GM03348 (cell line): ENCODE measurements at places on chromosomes 4 and X.

DNA sequence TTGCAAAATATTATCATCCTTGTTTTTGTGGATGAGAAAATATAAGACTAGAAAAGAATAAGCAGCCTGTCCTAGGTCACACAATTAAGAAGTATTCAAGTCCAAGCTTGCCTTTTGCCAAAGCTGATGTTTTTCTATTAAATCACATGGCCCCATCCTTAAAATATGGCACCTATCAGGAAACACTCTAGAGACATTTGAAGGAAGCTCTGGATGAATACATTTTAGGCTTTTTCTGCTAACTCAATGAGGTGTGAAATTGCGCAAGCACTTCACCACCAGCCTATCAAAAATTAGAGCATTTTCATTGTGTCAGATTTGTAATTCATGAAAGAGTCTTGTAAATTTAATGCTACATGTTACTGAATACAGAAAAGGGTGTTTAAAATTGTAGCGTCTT, 251.1 kb upstream of the MAD2L1 start:
- DNase-seq = no peak

GRCh38 chr4:168699224-168699878, 202.5 kb downstream of the PALLD start:
- no peak for DNase-seq

- DNase-seq = no peak
Observed at GRCh38 chr4:125104616-125105015, 210.1 kb upstream of the FAT4 start.

- DNase-seq = no peak
Observed at GRCh38 chr4:2350982-2351381, 67.5 kb downstream of the ZFYVE28 start.

DNA sequence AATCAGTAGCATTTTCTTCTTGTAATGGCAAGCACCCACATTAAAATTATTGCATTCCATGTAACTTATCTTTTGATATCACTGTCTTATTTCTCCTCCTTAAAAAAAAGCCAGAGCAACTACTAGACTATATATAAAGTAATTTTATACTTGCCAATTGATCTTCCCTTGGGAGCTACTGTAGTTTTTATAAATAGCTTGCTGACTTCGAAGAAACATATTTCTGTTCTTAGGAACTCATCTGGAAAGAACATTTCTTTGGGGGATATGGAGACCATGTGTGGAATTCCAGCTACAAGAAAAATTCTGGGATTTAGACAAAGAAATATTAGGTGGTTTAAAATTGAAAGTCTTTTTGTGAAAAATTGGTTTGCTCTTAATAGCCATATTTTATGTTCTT, 94.9 kb downstream of the BMPR1B start:
- DNase-seq = no peak

GRCh38 chr4:173057901-173058300, 110.7 kb upstream of the GALNT7 start:
- DNase-seq = no peak

DNA sequence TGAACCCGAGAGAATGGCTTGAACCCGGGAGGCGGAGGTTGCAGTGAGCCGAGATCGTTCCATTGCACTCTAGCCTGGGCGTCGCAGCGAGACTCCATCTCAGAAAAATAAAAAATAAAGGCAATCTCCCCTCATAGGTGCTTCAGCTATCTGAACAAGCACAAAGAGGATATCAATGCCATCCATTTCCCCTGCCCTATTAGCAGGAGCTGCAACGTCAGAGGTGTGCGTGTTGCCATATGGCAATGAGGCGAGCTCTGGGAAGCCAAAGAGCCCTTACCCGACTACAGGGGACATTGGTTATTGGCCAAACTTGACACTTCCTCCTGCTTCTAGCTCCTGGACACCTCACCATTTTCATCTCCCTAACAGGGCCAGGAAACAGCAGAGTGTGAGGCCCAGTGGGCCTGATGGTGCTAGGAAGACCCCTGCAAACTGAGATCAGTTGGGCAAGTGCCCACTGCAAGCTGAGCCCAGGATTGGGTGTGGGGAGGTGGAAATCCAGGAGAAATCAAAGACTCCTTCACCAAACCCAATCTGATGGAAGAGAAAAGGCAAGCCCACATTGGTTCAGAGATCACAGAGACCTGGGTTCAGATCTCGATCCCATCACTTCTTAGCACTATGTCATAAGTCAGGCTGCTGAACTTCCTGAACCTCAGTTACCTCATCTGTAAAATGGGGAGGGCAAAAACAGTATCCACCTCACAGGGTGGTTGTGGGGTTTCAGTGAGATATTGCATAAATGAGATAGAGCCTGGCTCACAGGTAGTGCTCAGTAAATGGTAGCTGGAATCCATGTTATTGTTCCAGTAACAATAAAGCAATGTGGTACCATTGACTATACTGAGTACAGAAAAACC, 21.2 kb downstream of the SLC25A5 start:
- no peak for DNase-seq

DNA sequence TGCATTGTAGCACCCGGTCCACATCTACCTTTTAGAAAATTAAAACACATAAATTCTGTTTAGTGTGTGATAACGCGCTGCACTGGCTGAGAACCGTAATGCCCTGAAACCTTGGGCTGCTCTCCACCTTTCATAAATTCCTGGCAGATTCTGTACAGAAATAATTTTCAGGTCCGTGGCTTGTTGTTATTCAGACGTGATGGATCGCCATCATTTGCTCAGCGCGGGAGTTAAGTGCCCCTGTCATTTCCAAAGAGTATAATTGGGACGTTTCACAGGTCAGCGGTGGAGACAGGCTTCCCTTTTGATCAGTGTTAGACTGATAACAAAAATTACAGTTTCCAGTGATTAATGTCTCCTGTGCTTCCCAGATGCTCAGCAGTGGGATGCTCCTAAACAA, 16.5 kb downstream of the UVSSA start:
- DNase-seq = no peak

GRCh38 chr4:103664436-103665075, 55.2 kb downstream of the TACR3 start:
- DNase-seq = no peak

DNA sequence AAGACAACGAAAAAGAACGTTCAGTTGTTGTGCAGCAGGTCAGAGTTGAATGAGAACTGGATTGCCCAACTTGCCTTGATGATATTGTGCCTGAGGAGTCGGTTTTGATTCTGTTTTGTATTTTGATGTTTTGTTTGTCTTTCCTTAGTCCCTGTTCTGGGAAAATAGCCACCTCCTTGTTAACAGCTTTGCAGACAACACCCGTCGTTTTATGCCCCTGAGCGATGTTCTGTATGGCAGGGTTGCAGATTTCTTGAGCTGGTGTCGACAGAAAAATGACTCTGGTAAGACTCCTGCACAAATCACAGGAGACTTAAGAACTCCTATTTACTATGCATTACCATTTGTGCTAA, 4.5 kb downstream of the BST1 start:
- no peak for DNase-seq

- no peak for DNase-seq
Observed at GRCh38 chr4:100106982-100107381, 83.3 kb downstream of the DDIT4L start.

GRCh38 chrX:131821945-131822622, 201.0 kb upstream of the STK26 start:
- DNase-seq = no peak

- peak; percentile 56 for DNase-seq
Observed at GRCh38 chr4:182492423-182492822, 249.2 kb downstream of the TENM3 start.

- DNase-seq = peak; percentile 13
Observed at GRCh38 chrX:63889001-63889400, 104.0 kb upstream of the ARHGEF9 start.

- no peak for DNase-seq
Observed at GRCh38 chrX:67784712-67785111, 240.9 kb downstream of the AR start.

DNA sequence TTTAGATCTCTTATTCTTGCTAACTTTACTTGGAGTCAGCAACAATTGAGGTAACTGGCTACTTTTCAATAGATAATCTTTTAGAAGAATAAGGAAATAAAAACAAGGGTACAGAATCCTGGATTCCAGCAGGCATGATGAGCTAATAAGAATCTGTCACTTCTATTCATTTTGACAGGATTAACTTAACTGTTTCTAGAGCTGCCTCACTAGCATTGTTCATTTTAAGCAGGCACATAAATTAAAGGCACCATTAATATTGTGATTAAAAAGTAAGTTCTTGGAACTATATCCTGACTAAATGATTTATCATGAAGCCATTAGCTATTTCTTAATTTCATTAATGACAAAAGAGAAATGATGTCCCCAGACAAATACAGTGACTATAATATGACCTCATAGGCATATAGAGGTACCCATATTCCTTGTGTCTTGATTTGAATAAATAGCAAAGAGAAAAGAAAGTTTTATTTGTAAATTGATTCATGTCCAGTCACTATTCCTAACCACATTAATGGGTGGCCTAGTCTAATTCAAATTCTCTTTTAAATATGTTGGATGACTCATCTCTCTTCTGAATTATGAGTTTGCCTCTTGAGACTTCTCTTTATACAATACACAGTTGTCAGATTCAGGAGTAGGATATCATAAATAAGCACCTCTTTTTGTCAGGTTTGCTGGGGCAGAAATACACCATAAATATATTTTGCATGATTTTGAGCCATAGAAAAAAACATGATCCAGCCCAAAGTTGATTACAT, 343.0 kb downstream of the SLITRK2 start:
- DNase-seq = no peak

GRCh38 chrX:106615041-106615440, 3.3 kb downstream of the RADX start:
- no peak for DNase-seq

DNA sequence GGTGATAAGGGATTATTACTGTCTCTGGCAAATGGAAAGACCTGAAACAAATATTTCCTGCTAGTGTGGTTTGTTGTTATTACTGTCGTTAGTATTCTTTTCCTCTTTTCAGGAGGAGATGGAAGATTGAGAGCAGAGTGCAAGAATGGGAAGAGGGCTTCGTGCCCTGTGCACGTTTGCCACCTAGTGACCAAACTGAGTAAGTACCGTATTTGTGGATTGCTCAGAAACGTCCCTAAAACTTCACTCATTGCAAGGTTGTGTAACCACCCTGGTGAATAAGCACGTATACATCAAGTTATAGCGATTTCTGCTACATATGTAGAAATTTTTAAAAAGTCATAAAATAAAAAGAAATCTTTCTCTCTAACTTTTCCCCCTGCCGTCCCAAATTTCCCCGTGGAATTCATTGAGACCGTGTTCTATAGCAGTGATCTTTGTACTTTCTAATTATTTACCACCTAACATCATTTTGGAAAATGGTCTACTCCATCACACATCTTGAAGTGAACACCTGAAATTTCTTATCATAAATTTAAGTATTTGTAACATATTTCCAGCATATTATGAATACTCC, 24.3 kb downstream of the LINC00632 start:
- DNase-seq = peak; percentile 48

DNA sequence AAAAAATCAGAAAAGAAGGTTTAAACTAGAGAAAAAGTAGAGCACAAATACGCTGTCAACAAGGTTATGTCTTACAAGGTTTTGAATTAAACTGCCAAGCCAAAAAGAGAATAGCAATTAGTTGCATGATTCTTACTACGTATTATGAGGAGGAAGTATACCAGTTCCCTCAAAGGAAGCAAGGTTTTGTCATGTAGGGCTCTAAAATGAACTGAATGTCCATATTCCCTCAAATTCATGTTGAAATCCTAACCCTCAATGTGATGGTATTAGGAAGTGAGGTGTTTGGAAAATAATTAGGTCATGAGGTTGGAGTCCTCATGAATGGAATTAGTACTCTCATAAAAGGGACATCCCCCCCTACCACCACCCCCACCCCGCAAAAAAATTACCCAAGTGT, 201.0 kb downstream of the FBXW7 start:
- no peak for DNase-seq

DNA sequence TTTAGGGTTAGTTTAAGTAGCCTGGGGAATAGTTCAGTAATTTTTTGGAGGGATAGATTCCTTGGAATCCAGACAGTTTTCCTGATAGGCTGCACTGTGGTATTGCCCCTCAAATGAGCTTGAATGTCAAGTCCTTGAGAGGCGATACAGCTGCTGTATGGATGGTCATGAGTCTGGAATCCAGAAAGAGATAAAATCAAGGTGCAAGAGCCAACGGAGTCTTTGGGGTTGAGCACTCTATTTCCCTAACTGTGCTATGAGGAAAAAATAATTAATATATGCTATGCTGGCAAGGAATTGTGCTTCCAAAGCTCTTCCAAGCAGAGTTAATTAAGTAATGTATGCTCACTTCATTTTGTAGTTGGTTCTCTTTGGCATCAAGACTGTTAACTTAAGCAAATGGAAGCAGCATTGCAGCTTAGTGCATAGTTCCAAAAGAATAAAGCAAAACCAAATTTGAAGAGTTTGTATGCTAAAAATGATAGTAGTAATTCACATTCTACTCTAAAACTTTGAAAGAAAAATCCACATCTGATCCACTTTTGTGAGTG, 48.8 kb downstream of the LIMCH1 start:
- DNase-seq = no peak

GRCh38 chr4:70901607-70901983, 574 bp upstream of the MOB1B start:
- DNase-seq = no peak

- no peak for DNase-seq
Observed at GRCh38 chr4:1511441-1512041, 105.3 kb upstream of the NKX1-1 start.

- DNase-seq = no peak
Observed at GRCh38 chr4:108172231-108172752, 3.6 kb upstream of the LEF1 start.

- no peak for DNase-seq
Observed at GRCh38 chr4:118397623-118397979, 44.8 kb upstream of the PRSS12 start.

DNA sequence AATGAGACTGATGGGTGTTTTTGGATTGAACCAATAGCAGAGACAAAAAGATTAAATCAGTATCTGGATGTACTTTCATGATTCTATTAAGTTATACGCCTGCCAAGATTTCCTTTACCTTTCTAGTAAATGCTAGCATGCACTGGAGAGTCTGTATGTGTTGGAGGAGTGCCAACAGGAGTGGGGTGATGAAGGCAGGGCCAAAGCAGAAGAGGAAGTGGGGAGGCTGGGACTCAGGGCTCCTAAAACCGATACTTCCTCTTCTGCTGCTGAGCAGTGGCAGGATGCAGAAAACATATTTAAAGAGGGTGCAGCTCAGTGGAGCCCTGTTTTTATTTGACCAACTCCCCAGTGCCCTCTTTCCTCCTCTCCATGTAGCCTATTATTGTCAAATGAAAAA, 5.6 kb downstream of the CYSLTR1 start:
- no peak for DNase-seq

DNA sequence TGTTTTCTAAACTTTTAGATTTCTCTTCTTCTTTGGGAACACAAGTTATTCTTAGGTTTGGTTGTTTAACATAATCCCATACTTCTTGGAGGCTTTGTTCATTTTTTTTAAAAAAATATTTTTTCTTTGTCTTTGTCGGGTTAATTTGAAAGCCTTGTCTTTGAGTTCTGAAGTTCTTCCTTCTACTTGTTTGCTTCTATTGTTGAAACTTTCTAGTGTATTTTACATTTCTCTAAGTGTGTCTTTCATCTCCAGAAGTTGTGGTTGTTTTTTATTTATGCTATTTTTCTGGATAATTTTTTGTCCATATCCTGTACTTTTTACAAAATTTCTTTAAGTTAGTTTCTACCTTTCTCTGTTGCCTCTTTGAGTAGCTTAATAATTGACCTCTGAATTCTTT, 116.1 kb downstream of the NPNT start:
- no peak for DNase-seq
